Activated CD4-positive, CD25-positive, alpha-beta regulatory T cell (primary cell): ENCODE measurements at places on chromosomes 3 and 15.

DNA sequence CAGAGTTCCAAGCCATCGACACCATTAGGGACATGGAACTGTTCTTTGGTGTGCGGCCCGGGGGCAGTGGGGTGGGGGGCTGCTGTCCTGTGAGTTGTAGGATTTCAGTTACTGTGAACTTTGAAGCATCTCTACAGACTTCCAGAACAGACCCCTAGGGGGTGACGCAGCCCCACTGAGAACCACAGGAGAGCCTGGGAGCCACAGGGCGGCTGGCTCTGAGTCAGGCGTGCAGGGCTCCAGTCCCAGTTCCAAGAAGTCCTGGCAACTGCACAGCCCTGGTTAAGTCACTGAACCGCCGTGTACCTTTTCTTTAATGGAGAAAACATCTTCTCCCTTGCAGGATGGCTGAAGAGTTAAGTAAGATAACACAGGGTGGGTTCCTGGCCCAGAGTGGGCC is 23.5 kb upstream of the LRTM1 start:
- no peak for DNase-seq

DNA sequence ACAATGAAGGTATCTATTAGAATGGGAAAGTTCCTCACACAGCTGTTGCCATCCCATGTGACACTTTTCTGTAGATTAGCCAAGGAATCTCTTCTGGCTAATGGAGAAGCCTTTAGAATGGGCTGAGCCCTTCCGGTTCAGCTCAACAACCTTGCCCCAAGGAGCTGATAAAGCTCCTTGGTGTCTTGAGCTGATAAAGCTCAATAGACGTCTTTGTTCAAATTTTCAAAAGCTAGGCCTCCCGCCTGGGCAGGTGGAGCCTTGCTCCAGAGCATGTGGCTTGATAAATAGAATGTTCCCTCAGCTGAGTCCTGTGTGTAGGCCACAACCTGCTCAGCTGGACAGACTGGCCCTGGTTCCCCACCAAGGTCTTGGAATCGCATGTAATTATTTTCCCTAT is 7.2 kb upstream of the BNIP2 start:
- DNase-seq: no peak

DNA sequence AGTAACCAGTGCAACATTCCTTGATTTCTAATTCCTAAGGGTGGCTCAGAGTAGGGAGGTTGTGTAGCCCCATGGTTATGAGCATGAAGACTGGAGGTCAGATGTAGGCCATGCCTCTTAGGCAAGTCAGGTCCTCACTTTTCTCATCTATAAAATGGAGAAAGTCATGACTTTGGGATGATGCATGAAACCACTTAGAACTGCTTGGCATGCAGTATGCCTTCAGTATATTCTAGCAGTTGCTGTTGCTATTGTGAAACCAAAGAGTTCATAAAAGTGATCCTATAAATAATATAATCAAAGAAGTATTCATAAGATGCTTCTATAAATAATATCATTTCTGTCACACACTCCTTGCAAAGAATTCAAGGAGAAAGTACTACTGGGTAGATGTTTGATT is 65.5 kb downstream of the TMEM108 start:
- no peak for DNase-seq

DNA sequence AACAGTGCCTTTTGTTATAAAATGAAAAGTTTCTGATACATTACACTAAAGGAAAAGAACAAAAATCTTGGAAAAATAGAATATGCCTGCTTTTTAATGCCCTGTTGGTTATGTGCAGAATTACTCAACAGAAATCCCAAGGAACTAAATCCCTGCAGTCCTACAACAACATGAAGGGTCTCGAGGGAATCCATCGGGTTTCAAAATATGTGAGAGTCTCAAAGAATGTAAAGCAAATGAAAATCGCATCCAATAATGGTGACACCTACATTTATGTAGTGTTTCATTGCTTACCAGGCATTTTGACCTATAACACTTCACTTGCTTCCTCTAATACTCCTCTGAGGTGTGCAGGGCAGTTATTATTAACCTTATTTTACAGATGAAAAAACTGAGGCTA is 411.3 kb downstream of the FOXP1 start:
- no peak for DNase-seq

DNA sequence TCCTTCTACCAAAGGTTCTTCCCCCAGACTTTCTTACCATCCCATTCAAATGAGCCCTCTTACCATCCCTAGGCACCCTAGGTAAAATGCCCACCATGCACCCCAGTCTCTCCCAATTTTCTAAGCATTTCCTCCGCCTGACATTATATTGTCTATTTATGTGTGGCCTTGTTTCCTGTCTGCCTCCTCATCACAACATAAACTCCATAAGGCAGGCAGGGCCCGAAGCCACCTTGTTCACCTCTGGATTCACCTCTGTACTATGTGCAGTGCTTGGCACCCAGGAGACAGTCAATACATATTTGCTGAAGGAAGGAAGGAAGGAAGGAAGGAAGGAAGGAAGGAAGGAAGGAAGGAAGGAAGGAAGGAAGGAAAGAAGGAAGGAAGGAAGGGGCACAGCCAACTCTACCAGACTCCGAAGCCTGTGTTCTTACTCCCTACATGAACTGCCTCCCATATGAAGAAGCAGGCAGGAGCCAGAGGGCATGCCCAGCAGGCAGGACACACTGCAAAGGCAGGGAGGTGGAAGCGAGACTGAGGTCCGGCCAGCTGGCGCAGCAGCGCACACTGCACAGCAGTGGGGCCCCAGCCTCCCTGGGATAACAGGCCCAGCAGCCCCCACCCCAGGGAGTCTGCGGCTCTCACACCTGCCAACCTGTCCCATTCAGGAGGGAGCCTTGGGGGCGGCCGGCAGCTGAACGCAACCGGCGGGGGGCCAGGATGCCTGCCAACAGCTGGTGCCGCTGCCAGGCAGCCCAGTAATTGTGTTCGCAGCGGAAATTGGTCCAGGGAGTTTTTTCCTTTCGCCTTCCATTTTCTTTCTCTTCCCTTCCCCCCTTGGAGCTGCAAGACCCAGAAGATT is 106.0 kb upstream of the LINGO1 start:
- DNase-seq: no peak

- no peak for DNase-seq
Observed at GRCh38 chr3:12222775-12223485, 64.2 kb upstream of the TIMP4 start.

- no peak for DNase-seq
Observed at GRCh38 chr3:96467639-96468038, 346.8 kb upstream of the EPHA6 start.

DNA sequence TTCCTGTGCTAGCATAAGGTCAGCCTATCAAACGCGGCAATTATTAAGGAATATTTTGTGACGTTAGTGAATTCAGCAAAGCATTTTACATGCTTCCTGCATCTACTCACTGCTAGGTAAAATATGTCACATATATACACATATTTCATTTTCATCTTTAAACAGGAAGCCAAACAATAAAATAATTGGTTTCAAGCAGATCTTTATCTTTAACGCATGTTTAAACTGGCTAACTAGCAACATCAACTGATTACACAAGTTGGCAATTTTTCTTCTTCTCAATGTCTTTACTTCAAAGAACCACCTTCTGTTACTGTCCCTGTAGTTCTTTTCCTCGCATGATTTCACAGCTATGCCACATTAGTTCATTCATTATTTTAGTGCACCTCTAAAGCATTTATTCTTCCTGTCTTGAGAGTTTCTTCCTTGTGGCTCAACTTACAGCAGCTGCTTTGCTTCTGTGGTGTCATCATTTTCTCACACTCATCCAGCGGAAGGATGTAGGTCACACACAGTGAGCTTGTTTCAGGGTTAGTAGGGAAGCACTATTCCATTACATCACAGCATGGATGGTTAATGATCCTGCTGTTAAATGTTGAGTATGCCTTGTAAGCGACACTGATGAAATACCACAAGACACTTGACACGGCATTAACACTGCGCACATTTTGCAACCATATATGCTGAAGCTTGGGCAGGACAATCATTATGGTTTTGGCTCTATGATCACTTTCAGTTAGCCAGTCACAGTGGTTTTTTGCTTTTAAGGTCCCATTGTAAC is 2.3 kb upstream of the BCHE start:
- DNase-seq: no peak

DNA sequence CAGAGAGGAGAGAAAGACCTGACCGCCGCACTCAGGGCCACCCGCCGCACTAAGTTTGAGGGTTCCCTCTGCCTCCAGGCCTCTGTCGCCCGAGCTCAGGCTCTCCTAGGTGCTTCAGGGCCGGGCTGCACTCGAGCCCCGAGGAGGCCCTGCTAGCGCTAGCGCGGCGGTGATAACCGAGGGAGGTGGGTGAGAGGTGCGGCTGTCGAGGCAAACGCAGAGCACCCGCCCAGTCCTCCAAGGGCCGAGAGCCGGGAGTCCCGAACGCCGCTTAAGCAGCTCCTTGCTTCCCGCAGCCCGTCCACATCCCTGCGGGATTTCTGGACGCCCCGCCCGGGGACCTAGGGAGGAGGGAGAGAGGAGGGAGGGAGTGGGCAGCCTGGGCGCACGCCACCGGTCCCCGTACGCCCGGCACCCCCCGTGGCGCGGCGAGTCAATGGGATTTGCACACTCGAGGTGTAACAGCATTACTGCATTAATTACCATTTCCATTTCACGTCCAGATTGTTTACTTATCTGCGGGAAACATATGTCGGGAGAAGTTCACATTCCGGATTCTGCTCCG is 6.8 kb downstream of the SOX14 start:
- DNase-seq: no peak

GRCh38 chr3:111971533-111972130 is 7.2 kb upstream of the ABHD10 start:
- no peak for DNase-seq
